ENCODE measurements at places on chromosomes 2 and 18. TPM values are rescaled to one million over a fixed set of nuclear protein-coding genes. Genes with fewer than 3 reads are reported as not detected.

DNA sequence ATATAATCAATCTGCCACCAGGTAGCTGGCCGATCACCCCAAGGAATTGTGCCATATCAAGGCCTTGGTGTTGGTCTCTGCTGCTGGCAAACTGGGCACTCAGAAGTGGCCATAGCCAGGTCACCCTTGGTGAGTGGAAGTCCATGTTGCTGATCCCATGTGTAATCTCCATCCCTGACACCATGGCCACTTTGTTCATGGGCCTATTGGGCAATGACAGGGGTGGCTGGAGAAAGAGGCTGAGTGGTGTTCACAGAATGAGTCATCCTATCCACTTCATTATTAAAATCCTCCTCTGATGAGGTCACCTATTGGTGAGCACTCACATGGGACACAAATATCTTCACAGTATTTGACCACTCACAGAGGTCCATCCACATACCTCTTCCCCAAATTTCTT lies 26.7 kb upstream of the CD226 start:
- no peak for DNase-seq
- no peak overlapping the region for H3K27ac ChIP-seq
- H3K4me3 ChIP-seq = no peak overlapping the region
- H3K4me1 ChIP-seq = no peaks in the 10 kb centered on the region

DNA sequence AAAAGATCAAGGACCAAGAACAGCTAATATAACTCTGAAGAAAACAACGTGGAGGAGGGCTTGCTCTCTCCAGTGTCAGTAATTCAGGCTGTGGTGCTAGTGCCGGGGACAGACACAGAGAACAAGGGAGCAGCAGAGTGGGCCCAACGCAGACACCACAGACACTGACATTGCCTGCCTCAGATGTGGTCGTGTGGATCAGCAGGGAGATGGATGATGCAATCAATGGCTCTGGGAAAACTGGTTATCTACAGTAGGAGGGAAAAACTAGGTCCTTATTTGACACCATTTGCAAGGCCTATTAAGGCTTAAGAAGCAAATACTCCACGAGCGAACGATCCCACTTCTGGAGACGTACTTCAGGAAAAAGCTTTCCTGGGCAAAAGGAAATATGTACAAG lies 36.1 kb downstream of the HDLBP start:
- H3K4me1 ChIP-seq = peaks cover 8% of the 10 kb centered on the region
- H3K36me3 ChIP-seq = peaks cover 15% of the 10 kb centered on the region
- no peak overlapping the region for H3K4me3 ChIP-seq

GRCh38 chr18:50836521-50836957 lies 16.7 kb upstream of the MRO start:
- H3K4me1 ChIP-seq = 0 out of 2 replicates have a peak, but pooled peaks cover 5% of the 10 kb centered on the region
- no peaks in the 10 kb centered on the region for H3K36me3 ChIP-seq
- H3K27ac ChIP-seq = no peak overlapping the region
- no peak for DNase-seq

DNA sequence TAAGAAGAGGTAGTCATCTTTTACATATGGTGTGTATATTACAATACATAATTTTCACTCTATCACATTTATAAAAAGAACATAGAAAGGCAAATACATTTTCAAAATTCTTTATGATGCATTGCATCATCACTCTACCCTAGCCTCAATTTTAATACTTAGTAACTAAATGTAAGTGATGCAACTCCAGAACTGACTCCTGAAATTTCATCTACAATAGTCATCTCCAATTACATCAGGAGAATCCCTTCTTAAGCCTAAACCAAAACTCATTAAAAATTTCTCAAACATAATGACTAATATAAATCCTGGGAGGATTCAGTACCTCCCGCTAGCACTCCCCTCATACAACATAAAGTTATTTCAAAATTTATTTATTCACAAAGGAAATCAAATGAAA lies 15.9 kb downstream of the TMX3 start:
- H3K36me3 ChIP-seq = peaks cover 82% of the 10 kb centered on the region
- H3K27me3 ChIP-seq = no peaks in the 10 kb centered on the region
- DNase-seq = no peak
- H3K4me1 ChIP-seq = no peaks in the 10 kb centered on the region
- no peak overlapping the region for H3K4me3 ChIP-seq

DNA sequence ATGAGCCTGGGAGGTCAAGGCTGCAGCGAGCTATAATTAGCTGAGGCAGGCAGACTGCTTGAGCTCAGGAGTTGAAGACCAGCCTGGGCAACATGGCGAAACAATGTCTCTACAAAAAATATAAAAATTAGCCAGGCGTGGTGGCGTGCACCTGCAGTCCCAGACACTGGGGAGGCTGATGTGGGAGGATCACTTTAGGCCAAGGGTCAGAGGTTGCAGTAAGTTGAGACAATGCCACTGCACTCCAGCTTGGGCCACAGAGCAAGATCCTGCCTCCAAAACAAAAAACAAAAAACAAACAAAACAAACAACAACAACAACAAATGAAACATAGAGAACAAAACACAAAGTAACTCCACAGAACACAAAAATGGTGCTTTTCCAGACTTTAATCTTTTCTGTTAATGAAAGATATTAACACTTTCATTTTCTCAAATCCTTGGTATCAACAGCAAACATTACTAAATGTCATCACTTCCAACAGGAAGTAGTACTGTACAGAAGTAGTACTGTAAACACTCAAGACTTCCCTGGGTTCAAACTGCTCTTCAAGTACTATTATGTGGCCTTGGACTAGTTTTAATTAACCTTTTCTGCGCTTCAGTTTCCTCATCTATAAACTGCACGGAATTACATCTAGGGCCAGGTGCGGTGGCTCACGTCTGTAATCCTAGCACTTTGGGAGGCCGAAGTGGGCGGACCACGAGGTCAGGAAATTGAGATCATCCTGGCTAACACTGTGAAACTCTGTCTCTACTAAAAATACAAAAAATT lies 27.9 kb downstream of the PUM2 start:
- H3K27me3 ChIP-seq = no peaks in the 10 kb centered on the region
- peaks cover 69% of the 10 kb centered on the region for H3K36me3 ChIP-seq
- H3K27ac ChIP-seq = no peak overlapping the region
- no peak for DNase-seq
- no peak overlapping the region for H3K4me3 ChIP-seq

DNA sequence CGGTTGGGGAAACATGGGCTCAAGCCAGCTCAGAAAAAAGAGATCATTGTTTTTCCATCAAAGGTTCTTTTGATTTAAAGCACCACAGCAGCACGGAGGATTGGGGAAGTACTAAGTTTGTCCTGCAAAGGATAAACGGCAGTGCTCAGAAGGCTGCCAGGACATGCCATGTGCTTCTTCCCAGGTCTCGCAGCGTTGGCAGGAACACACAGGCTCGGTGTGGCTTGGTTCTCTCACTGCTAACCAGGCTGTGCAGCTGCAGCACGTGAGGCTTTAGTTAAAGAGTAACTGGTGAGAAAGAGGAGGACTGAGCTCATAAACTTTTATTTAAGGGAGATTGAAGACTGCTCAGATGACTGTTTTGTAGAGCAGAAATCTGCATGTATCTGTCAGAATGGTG lies 264.3 kb downstream of the TSN start:
- H3K27me3 ChIP-seq = no peaks in the 10 kb centered on the region
- no peaks in the 10 kb centered on the region for H3K36me3 ChIP-seq
- DNase-seq = no peak
- H3K4me1 ChIP-seq = peaks cover 2% of the 10 kb centered on the region
- H3K4me3 ChIP-seq = no peak overlapping the region

DNA sequence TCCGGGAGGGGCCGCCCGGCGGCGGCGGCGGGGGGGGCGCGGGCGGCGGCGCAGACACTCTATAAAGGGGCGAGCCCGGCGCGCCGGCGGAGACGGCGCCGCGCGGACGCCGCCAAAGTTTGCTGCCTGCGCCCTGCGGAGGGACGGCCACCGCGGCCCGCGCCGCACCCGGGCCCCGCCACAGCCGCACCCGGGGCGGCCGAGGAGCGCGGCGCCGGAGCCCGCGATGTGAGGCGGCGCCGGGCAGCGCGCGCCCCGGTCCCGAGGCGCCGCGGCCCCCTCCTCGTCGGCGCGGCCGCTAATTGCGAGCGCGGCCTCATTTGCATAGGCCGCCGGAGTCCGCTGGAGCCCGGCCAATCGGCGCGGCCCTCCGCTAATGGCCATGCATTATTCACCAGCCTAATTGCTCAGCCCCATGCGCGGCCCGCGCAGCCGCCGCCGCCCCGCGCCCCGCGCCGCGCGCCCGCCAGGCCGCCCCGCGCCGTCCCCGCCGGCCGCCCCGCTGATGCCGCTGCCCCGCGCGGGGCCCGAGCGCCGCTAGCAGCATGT lies at the start of gene SALL3:
TSS of gene SALL3 (plus strand) at position 89 of the 549 bp plus-strand sequence. CDS start at position 546, 457 bp downstream.
- DNase-seq = peak; percentile 50
- no peaks in the 10 kb centered on the region for H3K36me3 ChIP-seq
- H3K27ac ChIP-seq = no peak within 1 kb of the TSS

DNA sequence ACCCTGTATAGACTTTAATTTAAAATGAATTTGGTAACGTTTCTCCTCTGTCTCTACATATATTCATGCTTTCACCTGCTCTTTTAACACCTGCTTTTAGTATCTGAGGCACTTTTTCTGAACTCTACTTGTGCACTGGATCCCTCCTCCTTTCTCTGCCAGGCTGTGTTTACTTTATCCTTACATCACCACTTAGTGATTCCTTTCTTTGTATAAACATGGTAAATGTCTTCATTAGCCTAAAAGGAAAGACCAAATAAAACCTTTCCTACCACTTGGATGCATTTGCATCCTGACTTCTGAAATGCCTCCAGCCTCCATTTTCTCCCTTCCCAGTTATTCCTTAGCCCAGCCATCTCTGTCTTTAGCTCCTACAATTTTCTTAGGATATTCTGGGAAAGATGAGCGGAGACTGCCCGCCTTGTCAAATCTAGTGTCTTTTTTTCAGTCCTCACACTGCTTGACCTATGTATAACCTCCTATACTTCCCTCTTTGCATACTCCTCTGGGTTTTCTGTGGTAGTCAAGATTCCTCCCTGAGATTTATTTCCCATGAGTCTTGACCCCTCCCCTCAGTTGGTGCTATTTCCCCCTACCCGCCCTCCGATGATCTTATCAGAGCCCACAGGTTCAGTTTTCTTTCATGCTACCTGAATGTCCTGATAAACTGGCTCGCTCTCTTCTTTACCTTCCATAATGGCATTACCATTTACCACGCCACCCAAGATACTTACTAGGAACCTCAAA lies 44.8 kb downstream of the REL start:
- no peak overlapping the region for H3K4me3 ChIP-seq
- peaks cover 20% of the 10 kb centered on the region for H3K36me3 ChIP-seq
- no peak for DNase-seq
- no peaks in the 10 kb centered on the region for H3K27me3 ChIP-seq
- H3K27ac ChIP-seq = peak overlapping the region; percentile 48

GRCh38 chr2:230975927-230976326 lies 20.0 kb upstream of the SPATA3 start:
- DNase-seq = no peak
- H3K4me3 ChIP-seq = no peak overlapping the region
- H3K27ac ChIP-seq = no peak overlapping the region

- H3K4me1 ChIP-seq = no peaks in the 10 kb centered on the region
- no peaks in the 10 kb centered on the region for H3K27me3 ChIP-seq
- H3K36me3 ChIP-seq = no peaks in the 10 kb centered on the region
- H3K4me3 ChIP-seq = no peak overlapping the region
Observed at GRCh38 chr2:17892770-17893534, 14.5 kb downstream of the KCNS3 start.

DNA sequence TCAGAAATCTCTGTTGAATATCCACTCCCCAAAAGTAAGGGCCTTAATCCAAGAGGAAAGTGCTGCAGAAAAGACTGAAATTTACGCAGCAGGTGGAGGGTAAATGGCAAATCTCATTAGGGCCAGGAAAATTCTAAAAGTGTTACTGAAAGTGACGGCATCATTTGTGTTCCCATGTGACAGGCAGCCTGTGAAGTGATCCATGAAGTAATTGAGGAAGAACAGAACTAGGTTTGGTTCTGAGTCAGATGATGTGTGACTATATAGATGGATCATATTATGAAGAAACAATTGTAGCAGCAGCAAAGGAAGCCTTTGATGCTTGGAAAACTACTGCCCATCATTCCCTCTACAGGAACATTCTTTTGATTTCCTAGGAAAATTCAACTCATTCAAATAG lies 401.2 kb downstream of the TGIF1 start:
- H3K27ac ChIP-seq = no peak overlapping the region
- DNase-seq = no peak
- no peak overlapping the region for H3K4me3 ChIP-seq
- no peaks in the 10 kb centered on the region for H3K4me1 ChIP-seq
- no peaks in the 10 kb centered on the region for H3K27me3 ChIP-seq

- H3K36me3 ChIP-seq = peaks cover 52% of the 10 kb centered on the region
- H3K27ac ChIP-seq = peak overlapping the region; percentile 58
- no peaks in the 10 kb centered on the region for H3K4me1 ChIP-seq
- DNase-seq = no peak
- H3K4me3 ChIP-seq = no peak overlapping the region
Observed at GRCh38 chr2:159186462-159186861, 100.0 kb downstream of the WDSUB1 start.

The ZBTB7C gene
- polyA plus RNA-seq = 0.15 TPM

The UGT1A5 gene
- polyA plus RNA-seq = not detected

The SAG gene
- not detected for polyA plus RNA-seq
